ENCODE measurements at places on chromosomes 4 and X. TPM values are rescaled to one million over a fixed set of nuclear protein-coding genes. Genes with fewer than 3 reads are reported as not detected.

KLHL34 gene
- 0.01 TPM for polyA plus RNA-seq

EBP gene
- polyA plus RNA-seq, result 151 TPM

PAQR3 gene
- 2.1 TPM for polyA plus RNA-seq

FGF13 gene
- 1.0 TPM for polyA plus RNA-seq

GYPE gene
- polyA plus RNA-seq, result not detected

AFM gene
- not detected for polyA plus RNA-seq

CT45A5 gene
- not detected for polyA plus RNA-seq

ZNF630 gene
- 1.1 TPM for polyA plus RNA-seq

SEC31A gene
- 131 TPM for polyA plus RNA-seq

BEND4 gene
- polyA plus RNA-seq, result under 0.01 TPM

CD40LG gene
- 0.14 TPM for polyA plus RNA-seq

FGB gene
- polyA plus RNA-seq, result not detected

MTNR1A gene
- not detected for polyA plus RNA-seq

ADH7 gene
- polyA plus RNA-seq, result 208 TPM

CLCN5 gene
- polyA plus RNA-seq, result 2.0 TPM

INTU gene
- 2.3 TPM for polyA plus RNA-seq

SOX3 gene
- polyA plus RNA-seq, result not detected

STK32B gene
- 0.24 TPM for polyA plus RNA-seq

TMEM150C gene
- 1.2 TPM for polyA plus RNA-seq

KLF8 gene
- polyA plus RNA-seq, result 30.4 TPM

HTR2C gene
- not detected for polyA plus RNA-seq

CAPN6 gene
- 1.3 TPM for polyA plus RNA-seq

ZNF330 gene
- polyA plus RNA-seq, result 21.5 TPM

RAB9B gene
- polyA plus RNA-seq, result 1.0 TPM

FAM184B gene
- 0.14 TPM for polyA plus RNA-seq

CHIC1 gene
- 0.71 TPM for polyA plus RNA-seq

XKRX gene
- 2.6 TPM for polyA plus RNA-seq

PAGE1 gene
- polyA plus RNA-seq, result not detected

GAGE12C gene
- not detected for polyA plus RNA-seq

PF4V1 gene
- not detected for polyA plus RNA-seq

ABHD18 gene
- polyA plus RNA-seq, result 2.6 TPM

FGF5 gene
- polyA plus RNA-seq, result 0.01 TPM

RASL11B gene
- polyA plus RNA-seq, result 0.39 TPM

GAGE13 gene
- not detected for polyA plus RNA-seq

WAS gene
- polyA plus RNA-seq, result 1.7 TPM

TLR2 gene
- polyA plus RNA-seq, result 1.6 TPM

SH3BGRL gene
- 46.7 TPM for polyA plus RNA-seq

Measured in esophagus (tissue), 2 donors.